ENCODE measurements at places on chromosomes 16 and 17.

GRCh38 chr16:9007177-9007794 is 43.6 kb upstream of the USP7 start:
- no peak for DNase-seq

DNA sequence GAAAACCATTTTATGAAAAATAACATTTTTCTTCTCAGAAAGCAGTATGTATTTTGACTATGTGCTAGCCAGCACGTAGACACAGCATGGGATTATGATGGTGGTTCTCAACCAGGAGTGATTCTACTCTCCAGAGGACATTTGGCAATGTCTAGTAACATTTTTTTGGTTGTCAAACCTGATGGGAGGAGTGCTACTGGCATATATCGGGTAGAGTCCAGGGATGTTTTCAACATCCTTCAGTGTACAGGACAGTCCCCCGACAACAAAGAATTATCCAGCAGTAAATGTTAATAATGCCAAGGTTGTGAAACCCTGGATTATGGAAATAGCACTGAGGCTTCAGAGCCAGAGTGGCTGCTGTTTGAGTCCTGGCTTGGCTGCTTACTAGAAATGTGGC is 27.7 kb downstream of the AP2B1 start:
- no peak for DNase-seq

DNA sequence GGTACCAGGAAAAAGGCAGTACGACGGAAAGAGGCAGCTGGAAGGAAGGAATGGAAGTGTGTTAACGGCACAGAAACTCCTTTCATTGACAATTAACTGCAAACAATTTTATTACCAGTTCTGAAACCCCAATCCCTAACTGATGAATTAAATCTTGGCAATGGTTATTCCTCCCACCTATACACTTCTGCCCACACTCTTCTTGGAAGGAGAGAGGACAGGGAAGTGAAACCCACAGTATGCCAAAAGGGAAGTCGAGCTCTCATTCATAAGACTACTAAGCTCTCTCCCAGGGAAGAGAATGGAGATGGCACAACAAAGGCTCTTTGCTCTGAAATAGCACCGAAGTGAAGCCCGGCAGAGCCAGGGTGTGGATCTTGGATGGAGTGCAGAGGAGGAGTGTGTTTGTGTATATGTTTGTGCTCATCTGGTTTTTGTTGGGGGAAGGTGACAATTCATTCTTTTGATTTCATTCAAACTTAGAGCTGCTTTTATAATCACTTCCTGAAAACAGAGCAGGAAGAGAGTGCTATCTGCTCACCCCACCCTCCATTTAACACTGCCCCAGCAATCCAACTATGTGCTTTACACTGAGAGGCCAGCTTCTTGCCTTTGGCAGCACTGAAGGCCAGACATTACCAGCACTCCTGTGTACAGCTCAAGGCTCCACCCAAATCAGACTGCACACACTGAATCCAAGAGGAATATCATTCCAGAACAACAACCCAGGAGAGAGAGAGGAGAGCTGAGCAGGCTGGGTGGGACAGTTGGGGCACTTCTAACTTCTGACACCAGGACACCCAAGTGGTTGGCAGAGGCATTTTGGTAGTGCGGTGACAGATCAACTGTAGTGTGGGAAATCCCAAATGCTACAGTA is 68.7 kb downstream of the HIC1 start:
- DNase-seq, result no peak

- DNase-seq, result no peak
Measured at GRCh38 chr16:88297178-88297720, 85.5 kb upstream of the ZNF469 start.

DNA sequence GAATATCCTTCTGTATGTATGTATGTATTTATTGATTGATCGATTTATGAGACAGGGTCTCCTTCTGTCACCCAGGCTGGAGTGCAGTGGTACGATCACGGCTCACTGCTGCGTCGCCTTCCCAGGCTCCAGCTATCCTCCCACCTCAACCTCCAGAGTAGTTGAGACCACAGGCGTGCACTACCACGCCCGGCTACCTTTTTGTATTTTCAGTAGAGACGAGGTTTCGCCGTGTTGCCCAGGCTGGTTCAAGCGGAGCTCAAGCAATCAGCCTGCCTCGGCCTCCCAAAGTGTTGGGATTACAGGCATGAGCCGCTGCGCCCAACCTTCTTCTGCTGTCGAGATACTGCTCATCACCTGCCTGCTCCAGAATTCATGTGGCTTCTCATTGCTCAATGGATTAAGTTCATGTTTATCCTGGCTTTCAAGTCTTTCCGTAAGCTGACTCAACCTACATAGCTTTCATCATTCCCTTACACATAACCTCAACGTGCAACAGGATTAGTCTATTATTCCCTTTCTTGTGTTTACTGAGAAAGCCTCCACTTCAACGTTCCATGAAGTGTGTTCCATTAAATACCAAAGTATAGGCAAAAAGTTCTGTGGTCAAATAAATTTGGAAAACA is 13.6 kb downstream of the TAC4 start:
- no peak for DNase-seq

GRCh38 chr16:50699326-50700159 is 6.1 kb downstream of the NOD2 start:
- no peak for DNase-seq

GRCh38 chr17:4072487-4073157 is 70.2 kb downstream of the ZZEF1 start:
- no peak for DNase-seq

DNA sequence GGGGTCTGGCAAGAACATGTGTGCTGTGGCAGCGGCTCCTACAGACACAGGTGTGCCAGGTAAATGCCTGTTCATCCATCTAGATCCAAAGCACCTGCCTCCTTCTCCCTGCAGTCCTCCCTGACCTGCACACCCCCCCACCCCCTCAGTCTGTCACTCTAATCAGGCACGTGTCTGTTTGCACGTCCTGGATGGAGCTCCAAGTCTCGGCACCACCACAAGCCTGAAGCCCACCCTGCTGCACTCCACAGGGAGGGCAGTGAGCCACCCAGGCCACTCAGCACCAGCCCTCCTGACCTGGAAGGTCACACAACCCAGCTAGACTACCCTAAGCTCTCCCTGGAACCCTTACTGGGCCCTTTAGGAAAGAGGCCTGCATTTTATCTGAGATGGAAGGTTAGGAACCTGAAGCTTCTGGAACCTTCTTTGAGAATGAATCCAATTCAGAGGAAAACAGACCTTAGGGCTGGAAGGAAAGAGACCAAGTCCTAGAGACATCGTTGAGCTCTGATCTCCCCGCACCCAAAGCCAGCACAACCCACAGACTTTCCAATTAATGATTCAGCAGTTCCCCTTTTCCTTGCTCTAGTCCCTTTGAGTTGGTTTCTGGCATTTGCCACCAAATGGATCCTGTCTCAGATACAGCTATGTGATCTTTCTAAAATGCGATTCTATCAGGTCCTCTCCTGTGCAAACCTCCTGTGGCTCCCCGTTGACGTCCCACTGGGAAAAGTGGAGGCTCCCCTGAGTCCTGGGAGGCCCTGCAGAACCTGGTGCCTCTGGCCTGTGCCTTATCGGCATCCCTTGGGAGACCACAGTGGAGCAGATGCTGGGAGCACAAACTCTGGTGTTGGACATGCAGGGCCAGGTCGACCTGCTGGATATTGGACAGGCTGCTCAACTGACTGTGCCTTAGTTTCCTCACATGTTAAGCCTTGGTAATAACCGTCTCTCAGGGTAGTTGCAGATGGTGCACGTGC is 67.9 kb downstream of the PRMT7 start:
- no peak for DNase-seq

DNA sequence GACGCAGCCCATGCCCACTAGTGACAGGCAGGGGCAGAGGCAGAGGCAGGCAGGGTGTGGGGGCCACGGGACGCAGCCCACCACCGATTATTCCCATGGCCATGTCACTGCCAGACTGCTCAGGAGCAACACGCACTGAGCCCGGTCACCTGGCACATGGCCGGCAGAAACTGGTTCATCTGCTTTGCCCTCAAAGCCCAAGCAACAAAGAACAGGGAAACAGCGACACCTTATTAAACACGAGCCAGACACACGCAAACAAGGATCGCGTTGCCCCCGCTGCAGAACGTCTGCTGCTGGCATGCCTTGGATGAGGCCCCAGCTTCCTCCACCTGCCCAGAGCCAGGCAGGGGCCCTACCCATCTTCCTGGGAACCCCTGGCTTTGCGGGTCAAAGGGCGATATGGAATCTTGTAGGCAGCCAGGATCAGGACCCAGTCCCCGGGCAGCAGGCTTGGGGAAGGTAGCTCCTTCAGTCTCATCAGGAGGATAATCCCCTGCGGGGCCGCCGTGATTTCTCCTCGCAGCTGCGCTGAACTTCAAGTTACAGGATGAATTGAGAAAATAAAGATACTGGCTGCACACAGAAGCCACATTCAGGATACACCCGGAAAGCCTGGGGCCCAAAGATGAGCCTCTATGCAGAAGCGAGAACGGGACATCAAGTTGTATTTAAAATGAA is 4.8 kb downstream of the TBC1D16 start:
- DNase-seq, result peak; percentile 52

DNA sequence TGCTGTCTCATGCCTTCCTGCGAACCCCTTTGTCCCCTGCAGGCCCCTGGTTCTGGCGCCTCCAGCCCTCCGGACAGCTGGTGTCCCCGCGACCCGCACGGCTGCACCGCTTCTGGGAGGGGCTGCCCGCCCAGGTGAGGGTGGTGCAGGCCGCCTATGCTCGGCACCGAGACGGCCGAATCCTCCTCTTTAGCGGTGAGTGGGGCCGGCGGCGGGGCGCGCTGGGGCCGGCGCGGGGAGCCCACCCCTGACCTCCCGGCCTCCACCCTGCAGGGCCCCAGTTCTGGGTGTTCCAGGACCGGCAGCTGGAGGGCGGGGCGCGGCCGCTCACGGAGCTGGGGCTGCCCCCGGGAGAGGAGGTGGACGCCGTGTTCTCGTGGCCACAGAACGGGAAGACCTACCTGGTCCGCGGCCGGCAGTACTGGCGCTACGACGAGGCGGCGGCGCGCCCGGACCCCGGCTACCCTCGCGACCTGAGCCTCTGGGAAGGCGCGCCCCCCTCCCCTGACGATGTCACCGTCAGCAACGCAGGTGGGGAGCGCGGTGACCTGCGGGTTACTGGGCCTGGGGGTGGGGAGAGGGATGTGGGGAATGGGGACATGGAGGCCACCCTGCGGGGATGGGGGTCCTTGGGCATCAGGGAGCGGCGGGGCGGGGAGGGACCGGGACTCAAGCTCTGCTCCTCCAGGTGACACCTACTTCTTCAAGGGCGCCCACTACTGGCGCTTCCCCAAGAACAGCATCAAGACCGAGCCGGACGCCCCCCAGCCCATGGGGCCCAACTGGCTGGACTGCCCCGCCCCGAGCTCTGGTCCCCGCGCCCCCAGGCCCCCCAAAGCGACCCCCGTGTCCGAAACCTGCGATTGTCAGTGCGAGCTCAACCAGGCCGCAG is 7.1 kb upstream of the IL32 start:
- DNase-seq, result no peak

- DNase-seq, result no peak
Measured at GRCh38 chr17:33949100-33949499, 306.0 kb upstream of the CCL2 start.

- DNase-seq, result no peak
Measured at GRCh38 chr16:5916711-5917191, 819.2 kb upstream of the EEF2KMT start.

- no peak for DNase-seq
Measured at GRCh38 chr16:51133183-51133582, 17.9 kb downstream of the SALL1 start.

DNA sequence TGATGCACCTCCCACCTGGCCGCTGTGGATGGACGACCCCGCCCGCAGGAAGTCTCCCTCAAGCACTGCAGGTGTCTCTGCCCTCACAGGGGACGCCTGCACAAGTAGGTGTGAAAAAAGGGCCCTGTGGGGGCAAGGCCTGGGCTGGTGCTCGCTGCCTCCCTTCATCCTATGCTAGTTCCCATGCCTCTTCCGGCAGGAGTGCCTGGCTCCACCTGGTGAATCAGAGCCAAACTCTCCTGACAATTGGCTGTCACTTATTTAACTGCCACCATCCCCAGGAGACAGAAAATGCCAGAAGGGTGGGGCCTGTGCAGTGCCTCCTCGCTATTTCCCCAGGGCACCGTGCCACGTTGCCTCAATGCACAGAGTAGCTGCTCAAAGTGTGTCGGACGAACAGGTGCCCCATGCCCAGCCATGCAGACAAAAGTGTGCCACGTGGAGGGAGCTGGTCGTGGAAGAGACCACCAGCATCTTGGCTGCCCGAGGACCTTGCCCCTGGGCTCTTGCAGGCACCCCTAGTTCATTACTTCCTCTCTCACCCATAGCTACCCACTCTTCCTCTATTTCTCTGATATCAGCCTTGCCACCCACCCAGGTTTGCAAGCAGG is 170.7 kb downstream of the SEC14L1 start:
- no peak for DNase-seq

GRCh38 chr17:47180337-47180736 is 8.8 kb downstream of the CDC27 start:
- no peak for DNase-seq

DNA sequence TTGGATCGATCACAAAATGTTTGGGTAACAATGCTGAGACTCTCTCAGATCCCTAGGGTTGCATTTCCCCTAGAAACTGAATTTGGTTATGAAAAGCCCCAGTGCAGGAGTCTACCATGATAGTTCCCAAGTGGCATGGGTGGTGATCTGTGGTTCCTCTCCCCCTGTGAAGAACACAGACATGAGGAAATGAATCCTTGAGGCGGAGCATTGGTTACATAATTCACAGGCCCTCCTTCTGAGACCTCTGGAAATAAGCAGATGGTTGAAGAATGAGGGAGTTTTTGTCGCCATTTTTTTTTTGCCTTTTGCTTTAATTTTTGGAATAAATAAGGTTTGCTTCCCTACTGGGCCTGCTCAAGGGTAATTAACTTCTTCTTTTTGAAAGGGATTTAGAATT is 597.0 kb upstream of the RBFOX1 start:
- no peak for DNase-seq

DNA sequence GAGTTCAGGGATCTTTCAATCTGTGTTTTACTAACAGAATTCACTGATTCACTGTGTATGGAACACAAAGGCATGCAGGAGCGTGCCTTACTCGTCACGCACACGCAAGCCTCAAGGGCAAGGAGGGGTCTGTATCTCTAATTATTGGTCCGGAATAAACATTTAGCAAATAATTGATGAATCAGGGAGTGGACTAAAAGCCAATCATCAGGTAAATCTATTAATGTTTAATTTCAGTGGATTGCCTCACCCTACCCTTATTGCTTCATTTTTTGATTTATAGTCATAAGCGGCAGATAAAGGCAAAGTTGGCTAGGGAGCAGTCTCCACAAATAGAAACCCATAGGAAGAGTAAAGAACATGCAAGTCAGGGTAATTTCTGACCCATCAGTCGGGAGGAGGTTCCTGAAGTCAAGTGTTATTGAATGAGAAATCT is 7.4 kb upstream of the HSD17B2 start:
- DNase-seq, result no peak

DNA sequence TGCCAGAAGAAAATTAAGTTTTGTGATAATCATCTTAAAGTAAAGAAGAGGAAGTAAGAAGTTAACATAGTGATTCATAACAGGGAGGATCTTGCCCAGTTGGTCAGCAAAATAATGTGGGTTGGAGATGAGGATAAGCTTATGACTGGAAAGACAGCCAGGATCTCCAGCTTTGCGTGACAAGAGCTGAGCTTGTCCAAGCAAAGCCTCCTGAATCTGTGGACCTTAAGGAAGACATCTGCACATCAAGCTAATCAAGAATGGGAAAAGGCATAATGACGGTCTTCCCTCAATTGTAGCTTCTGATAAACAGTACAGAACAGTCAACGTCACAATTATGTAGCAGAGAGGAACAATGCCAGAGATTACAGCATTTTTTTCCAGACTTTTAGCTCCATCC is 744.7 kb upstream of the GOT2 start:
- DNase-seq, result no peak

- no peak for DNase-seq
Measured at GRCh38 chr17:11880714-11881113, 116.6 kb downstream of the ZNF18 start.

All from left renal cortex interstitium (tissue), 4 donors.